ENCODE measurements at places on chromosomes 7 and 10.

GRCh38 chr10:21169271-21169670 lies 272.2 kb upstream of the NEBL start:
- DNase-seq: no peak

- no peak for DNase-seq
Observed at GRCh38 chr10:680745-681144, 8.7 kb downstream of the DIP2C start.

GRCh38 chr7:138886501-138886917 lies 88.5 kb upstream of the ATP6V0A4 start:
- peak; percentile 94 for DNase-seq

GRCh38 chr10:58356756-58357155 lies 21.9 kb downstream of the UBE2D1 start:
- no peak for DNase-seq

- no peak for DNase-seq
Observed at GRCh38 chr10:58972576-58973234, 203.7 kb upstream of the PHYHIPL start.

DNA sequence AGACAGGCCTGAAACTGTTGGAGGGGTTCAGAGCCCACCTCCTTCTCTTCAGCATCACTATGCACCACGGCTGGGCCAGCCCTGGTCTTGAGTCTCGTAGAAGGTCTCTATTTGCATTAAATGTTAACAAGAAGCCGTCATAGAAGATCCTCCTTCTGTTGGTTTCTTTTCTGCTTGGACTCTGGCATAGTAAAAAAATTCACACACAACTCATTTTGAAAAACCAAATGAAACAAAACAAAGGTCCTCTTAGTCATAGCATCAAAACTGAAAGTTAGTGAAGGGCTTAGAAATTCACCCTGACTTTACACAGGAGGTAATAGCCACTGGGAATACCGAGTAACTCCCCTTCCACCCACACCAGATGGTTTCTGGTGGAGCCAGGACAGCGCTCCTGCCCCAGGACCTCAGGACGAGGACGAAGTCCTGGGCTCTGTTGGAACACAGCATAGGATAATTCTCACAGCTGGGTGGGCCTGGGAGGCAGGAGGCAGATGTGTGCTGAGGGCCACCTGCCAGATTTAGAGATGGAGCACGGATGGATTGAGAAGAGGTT lies 248.4 kb upstream of the KLF6 start:
- DNase-seq: no peak

- no peak for DNase-seq
Observed at GRCh38 chr7:131105294-131105798, 222.3 kb upstream of the MKLN1 start.

DNA sequence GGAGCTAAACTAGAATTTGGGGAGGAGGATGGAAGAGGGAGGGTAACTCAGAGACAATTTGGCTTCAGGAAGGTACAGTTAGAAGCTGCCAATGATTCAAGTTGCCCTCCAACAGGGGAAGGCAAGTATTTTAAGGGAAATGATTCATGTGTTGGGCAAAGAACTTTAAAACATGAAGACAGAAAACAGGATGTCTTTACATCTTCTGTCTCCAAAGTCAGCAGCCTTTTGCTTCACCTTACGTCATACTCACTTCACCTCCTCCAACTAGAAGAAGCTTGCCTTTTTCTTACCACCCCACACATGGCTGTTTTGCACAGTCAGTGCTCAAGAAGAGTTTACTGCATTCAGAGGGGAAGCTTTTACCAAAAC lies 36.1 kb downstream of the PPP1R3C start:
- DNase-seq: no peak

GRCh38 chr7:150803161-150803860 lies 2.7 kb downstream of the TMEM176A start:
- DNase-seq: no peak

GRCh38 chr7:98324782-98325181 lies 43.3 kb downstream of the BRI3 start:
- no peak for DNase-seq

- peak; percentile 98 for DNase-seq
Observed at GRCh38 chr7:155205368-155206317, 92.0 kb upstream of the INSIG1 start.

- DNase-seq: no peak
Observed at GRCh38 chr7:39271402-39271801, 293.7 kb downstream of the POU6F2 start.

- no peak for DNase-seq
Observed at GRCh38 chr10:8912108-8912507, 857.6 kb downstream of the GATA3 start.

- no peak for DNase-seq
Observed at GRCh38 chr7:33824911-33825459, 80.4 kb upstream of the BMPER start.

GRCh38 chr10:56632537-56632936 lies 271.5 kb upstream of the ZWINT start:
- no peak for DNase-seq

- DNase-seq: peak; percentile 27
Observed at GRCh38 chr10:35413985-35414861, 77.9 kb downstream of the CCNY start.

- DNase-seq: no peak
Observed at GRCh38 chr7:1358376-1359050, 100.8 kb downstream of the MICALL2 start.

DNA sequence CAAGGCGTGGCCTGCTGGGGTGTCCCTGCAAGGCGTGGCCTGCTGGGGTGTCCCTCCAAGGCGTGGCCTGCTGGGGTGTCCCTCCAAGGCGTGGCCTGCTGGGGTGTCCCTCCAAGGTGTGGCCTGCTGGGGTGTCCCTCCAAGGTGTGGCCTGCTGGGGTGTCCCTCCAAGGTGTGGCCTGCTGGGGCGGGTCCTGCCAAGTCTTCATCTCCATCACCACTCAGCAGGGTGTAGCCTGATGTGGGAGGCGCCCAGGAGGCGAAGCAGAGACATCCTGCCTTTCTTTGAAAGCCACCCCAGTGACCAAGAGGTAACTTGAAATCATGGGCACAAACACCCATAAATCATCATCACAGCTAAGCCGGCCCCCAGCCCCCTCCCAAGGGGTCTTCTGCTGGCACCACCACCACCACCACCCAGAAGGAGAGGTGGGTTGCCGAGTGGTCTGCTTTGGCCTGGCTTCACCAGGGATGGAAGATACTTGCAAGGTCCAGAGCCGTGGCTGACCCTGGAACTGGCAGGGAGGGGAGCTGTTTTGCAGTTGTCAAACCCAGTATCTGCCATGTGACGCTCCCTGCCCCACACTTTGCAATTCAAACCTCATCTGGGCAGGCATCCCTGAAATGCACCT lies 190.6 kb downstream of the EBF3 start:
- no peak for DNase-seq

- DNase-seq: no peak
Observed at GRCh38 chr10:78831461-78831860, 237.3 kb upstream of the ZMIZ1 start.

DNA sequence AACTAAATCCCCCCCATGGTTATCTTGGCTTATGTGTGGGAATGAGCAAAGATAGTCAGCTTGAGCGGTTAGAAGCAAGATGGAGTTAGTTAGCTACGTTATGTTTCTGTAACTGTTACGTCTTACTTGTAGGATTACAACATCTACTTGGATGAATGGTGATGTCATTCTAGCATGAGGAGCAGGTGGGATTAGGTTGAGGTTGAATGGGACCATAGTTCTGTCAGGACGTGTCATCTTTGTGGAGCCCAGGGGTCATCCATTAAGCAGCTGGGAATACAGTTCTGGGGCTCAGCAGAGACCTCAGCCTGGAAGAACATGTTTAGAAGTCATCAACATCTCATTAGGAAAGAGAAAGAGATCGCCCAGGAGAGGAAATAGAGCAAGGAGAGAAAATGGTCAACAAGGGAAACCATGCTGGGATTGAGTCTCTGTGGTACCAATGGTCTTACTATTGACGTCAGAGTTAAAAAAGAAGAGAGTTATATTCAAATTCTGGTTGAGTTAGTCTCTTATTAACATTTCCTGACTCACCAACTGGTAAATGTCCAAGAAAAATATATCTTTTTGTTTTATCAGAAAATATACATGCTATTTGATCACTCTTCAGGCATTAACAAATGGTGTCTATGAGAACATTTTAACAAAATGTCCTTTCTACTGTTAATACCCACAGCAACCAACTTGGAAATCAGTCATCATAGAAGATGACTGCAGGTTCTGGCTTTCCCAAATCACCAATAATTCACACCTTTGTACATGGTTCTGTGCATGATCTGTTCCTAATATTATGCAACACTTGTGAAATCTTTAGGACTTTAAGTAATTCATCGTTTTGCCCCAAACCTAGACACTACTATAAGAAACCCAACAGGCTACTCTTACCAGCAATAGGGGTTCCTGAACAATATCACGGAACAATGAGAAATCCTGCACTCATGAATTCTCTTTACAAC lies 96.9 kb downstream of the KIAA1217 start:
- DNase-seq: no peak

DNA sequence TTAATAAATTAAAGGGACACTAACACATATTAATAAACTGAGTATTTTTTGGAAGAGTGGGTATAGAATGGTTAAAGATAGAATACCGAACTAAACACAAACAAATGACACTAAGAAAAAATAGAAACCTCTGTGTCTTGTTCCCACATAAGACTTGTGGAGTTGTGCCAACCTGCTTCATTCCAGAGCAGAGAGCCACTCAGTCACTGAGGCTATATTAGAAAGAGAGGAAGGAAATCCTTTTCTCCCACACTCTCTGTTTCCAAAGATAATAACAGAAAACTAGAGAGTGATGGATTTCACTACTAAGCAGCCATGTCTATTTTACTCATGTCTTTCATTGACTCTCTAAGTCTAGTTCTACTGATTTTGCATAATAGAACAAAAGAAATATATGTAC lies 26.0 kb downstream of the CTNNA3 start:
- DNase-seq: no peak

DNA sequence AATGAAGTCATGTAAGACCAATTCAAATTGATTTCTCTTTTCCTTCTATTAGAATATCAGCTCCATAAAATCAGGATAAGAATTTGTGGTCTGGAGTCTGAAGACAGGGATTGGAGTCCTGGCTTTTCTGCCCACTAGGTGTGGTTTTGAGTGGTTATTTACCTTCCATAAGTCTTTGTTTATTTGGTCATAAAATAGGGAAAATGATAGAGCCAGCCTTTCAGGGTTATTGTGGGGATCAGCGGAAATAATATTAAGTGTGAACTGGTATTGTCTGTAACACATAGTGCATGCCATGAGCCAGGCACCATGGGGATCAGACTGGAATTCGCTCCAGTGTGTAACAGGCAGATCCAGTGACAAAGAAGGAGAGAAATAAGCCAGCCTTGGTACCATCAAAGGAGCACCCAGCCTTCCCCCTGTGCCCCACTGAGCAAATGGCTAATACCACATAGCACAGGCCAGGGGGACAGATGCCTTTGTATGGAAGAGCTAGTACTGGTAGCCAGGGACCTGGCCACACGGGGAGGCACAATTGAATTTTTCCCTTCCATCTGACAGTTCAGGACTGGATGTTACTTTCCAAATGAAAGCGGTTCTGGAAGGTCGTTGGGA lies 509.7 kb upstream of the PODXL start:
- no peak for DNase-seq

GRCh38 chr7:36152756-36153570 lies at the start of gene EEPD1:
TSS of gene EEPD1 (plus strand) at chr7:36153254. CDS start at chr7:36154325, 1,071 bp downstream.
- DNase-seq: peak; percentile 99

GRCh38 chr7:28774261-28774988 lies 183.7 kb downstream of the TRIL start:
- DNase-seq: no peak

All from hematopoietic multipotent progenitor cell treated with erythropoietin and hydrocortisone succinate and interleukin-3 and kit ligand, for 4 days (in vitro differentiated cells).